Bronchial epithelial cell (primary cell): ENCODE measurements at places on chromosomes 7 and 10.

DNA sequence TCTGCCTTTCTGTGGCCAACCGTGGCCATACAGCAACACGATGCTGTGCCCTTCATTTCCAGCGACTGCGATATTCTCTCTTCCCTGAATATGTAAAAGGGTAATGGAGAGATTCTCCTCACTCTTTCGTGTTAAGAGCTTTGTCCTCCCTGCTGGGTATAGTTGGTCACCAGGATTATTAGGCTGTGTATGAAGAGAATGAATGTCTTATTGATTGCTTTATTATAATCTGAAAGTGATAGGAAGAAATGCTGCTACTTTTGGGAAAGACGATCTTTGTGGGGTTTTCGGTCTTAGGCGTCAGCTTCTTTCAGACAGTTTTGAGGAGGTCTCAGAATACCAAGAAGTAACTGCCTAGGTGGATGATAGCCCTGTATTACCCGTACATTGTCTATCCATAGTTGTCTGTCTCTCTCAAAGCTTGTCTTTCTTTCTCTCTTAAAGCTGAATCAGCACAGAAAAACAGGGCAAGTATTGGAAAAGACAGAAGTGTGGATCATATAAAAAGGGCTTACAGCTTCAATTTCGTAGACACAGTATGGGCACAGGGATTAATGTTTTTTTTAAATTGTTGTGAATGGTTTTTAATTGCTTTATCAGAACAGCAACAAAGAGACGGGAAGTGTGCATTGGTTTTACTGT, 1.2 kb downstream of the AHCYL2 start:
- DNase-seq = peak; percentile 43

DNA sequence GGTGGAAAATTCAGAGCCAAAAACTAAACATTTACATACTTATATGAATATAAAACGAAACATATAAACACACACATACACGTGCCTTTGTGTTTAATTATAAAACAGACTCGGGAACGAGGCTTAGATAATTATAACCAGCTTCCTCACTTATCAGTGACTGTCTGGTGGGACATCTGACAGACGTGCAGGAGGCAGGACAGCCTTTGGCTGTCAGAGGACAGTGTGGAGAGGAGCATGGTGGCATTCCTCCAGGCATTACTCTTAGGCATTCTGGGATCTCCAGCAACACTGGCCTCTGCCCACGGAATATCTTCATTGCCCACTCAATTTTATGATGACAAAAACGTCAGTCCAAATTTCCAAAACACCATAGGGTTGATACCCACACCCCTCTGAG, 262.2 kb upstream of the NFE2L3 start:
- DNase-seq = no peak

DNA sequence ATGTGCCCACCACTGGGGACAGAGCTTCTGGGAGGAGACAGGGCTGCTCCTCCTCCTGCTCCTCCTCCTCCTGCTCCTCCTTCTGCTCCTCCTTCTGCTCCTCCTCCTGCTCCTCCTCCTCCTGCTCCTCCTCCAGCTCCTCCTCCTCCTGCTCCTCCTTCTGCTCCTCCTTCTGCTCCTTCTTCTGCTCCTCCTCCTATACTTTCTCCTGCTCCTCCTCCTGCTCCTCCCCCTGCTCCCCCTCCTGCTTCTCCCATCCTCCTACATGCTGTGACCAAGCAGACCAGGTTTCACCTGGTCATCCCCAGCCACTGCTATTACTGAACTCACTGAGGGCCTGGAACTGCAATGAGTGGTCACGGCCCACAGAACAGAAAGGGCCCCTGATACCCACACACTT, 154.0 kb upstream of the PPP2R2D start:
- DNase-seq = no peak

- peak; percentile 95 for DNase-seq
Measured at GRCh38 chr10:46523962-46524471, 32.4 kb downstream of the GPRIN2 start.

DNA sequence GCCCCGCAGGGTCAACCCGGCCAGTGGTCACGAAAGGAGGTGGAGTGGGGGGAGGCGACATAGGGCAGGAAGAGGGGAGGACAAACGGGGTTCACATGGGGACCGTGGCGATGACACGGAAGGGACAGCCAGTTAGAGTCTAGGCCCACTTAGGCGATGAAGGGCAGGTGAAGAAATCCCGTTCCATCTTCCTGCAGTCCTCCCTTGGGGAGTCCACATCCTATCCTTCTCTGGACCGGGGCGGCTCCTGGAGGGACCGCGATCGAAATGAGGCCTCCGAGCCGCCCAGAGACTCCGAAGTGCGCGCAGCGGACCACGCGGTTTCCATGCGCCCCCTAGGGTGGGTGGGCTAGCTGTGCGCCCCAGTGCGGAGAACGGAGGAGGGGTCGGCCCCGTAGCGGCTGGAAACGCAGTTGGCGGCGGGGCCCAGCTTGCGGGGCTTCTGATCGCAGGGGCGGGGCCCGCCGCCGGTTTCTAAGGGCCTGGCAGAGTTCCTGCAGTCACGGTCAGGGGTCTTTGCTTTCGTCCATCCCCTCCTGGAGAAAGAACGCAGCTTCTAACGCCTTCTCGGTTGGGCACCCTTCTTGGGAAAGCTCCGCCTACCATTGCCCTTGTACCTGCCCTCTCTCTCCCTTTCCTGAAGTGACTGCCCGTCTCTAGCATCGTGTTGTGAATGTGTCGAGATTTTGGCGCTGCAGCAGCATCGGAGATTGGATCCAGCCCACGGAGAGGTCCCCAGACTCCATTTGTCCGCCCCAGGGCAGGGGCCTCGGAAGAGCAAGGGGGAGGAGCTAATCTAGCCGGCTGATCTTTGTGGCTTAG, 17.9 kb upstream of the TMEM225B start:
- peak; percentile 13 for DNase-seq

DNA sequence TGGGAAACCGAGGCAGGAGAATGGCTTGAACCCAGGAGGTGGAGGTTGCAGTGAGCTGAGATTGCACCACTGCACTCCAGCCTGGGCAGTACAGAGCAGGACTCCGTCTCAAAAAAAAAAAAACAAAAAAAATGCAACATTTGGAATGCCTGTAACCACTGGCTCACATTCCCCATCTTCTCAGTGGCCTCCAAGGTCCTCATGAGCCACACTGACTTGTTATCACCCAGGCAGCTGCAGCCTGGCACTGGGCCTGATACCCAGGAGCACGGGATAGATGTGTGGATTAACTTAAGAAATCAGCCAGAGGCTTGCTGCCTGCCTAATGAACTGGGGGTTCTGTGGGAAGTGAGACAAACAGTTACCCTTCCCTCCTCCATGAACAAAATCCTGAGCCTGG, 23.0 kb downstream of the JCAD start:
- DNase-seq = no peak

- peak; percentile 32 for DNase-seq
Measured at GRCh38 chr7:42186151-42186550, 50.9 kb downstream of the GLI3 start.

GRCh38 chr10:91022924-91023699, 102.2 kb upstream of the ANKRD1 start:
- no peak for DNase-seq

- peak; percentile 23 for DNase-seq
Measured at GRCh38 chr7:127786184-127786583, 134.2 kb downstream of the SND1 start.

DNA sequence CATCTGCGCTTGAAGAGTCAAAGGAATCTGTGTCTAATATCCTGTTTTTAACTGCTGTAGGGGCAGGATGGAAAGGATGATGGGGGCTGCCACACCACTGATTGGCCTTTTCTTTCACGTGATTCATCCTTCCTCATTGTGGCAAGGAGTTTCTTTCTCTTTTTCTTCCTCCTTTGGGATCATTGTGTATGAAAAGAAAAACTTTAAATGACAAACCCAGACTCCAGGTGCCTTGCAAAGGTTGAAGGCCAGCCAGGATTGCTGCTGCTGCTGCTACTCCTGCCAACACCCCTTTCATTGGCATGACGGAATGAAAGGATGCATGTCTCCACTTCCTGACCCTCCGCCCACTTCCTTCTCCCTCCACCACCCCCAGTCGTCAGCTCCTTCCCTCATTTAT, 6.5 kb upstream of the OIT3 start:
- DNase-seq = peak; percentile 35

DNA sequence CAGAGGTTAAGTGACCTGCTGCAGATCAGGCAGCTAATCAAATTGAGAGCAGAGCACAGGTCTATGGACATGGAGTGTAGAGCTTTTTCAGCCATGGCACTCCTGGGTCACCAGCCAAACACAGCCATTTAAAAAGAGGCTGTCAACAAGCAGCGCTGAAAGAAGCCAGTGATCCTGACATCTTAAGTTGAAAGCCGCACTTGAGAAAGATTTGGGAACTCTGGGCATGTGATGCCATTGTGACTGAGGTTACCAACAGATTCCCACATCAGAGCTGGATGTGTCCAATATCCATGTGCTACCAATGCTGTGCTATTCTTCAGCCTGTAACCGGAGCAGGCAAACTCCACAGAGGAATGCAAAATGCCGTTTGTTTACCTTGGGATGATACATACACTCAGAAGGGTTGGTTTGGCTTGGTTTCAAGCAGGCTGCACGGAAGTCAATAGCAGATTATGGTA, 56.2 kb upstream of the ABLIM1 start:
- DNase-seq = peak; percentile 93
